ENCODE measurements at places on chromosomes 7 and 10.

GRCh38 chr10:631266-631665 lies 58.2 kb downstream of the DIP2C start:
- DNase-seq, result no peak

DNA sequence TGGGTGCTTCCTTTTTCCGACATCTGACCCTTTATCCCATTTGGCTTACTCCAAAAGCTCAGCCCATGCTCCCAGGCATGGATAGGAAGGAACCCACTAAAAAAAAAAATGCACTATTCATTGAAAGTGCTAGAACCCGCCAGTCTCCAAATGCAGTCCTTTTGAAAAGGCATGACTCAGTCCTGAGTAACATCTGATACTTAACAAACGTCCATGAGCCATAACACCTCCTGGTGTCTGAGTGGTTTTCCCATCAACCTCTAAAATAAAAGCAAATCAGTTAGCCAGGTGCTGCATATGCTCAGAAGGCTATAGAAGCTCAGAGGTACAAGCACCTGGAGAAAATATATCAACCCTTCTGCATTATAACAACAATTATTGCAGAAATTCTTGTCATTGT lies 45.0 kb upstream of the CACUL1 start:
- DNase-seq, result no peak

DNA sequence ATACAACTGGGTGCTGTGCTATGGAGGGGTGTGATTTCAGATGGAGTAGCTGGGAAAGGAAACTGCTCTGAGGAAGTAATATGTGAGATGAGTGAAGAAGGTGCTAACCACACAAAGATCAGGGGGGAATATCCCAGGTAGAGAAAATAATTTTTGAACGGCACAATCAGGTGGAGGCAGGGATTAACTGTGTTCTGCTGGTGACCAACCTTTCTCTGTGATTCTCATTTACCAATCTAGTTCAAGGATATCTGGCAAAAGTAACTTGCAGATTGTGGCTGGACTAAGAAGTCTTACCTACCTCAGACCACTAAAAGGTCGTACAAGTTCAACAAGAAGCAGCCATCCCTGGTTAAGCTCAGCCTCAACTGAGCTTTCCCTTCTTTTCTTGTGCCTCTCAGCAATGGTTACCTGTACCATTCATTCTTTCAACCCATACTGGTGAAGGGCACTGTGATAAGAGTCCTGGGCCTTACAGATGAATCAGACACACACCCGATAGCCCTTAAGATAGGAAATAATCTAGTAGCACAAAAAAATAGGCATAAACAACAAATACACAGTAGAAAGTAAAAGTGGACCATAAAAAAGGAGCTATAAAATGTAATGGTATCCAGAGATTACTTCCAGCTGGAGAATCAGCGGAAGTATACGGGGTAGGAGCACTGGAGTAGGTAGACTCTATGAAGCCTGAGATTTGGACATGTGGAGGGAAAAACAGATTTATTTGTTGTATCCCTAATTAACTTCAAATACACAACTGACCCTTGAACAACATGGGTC lies 96.6 kb downstream of the UBE2H start:
- DNase-seq, result no peak

DNA sequence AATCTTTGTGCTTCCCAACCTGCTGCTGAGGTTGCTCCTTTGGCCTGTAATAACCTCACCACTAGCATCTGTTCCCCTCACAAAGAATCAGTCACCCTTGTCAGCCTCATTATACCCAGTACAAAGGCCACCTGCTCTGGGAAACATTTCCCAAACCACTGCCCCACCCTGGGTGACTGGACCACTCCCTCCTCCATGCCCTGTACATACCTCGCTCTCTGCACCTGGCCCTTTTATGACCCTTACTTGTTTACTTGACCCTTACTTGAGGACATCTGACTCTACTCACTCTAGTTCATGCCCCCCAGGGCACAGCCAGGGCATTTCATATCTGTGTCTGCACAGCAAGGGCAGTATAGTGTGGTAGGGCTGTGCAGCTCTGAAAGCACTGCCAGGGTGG lies 21.4 kb upstream of the AOC1 start:
- DNase-seq, result no peak

DNA sequence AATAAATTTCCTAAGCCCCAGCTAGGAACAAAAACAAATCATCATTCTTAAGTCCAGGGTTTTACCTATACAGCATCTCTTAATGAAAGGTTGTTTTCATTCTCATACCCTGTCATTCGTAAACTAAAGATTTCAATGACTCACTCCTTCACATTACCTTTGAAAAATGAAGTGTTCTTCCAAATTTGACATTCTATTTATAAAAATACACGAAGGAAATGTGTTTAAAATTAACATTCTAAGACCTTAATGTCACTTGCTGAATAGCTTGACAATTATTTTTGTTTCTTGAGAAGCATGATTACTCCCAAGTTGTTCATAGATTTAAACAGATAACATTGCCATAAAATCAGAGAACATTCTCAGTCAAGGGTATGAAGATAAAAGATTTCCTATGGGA lies 1188.3 kb upstream of the SORCS1 start:
- DNase-seq, result no peak

GRCh38 chr10:123674741-123675140 lies 8.6 kb downstream of the GPR26 start:
- DNase-seq, result no peak

DNA sequence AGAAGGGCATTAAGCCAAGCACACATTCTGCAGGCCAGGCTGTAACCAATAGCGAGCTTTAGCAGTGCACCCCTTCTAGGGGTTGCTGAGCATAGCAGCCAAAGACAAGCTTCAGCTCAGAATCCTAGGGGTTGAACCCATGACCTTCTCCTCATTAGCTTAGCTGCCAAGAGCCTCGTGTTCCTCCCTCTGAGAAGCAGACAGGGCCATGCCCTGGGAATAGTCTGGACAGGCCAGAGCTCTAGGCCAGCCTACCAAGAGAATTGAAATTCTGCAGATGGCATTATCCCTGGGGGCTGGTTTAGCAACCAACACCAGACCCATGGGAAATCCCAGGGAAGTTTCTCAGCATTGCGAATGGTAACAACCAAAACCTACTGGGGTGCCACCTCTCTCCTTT lies 77.2 kb downstream of the PLXNA4 start:
- no peak for DNase-seq

DNA sequence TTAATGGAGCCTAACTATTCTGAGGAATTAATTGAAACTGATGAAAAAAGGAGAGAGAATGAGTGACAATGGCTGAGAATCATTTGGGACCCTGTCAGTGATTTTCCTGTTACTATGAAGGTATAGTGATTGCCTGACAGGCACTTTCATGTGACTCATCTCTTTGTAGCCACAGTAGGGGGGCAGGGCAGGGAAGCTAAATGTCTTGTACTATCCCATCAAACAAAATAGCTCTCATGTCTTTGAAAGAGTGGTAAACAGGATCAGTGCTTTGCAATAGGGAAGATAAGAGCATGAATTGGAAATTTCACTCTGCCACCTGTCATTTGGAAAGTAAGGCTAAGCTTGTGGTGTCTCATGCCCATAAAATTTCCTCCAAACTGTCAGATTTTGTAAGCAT lies 94.5 kb upstream of the GSDME start:
- DNase-seq, result no peak

- no peak for DNase-seq
Observed at GRCh38 chr10:12874501-12874900, 127.0 kb downstream of the CCDC3 start.

All from stimulated activated CD4-positive, alpha-beta T cell treated with anti-CD3 and anti-CD28 coated beads, Interleukin-12 subunit alpha, Interleukin-12 subunit beta, amount 100 ng/mL, for 4 hours (primary cell).